ENCODE measurements at places on chromosomes 12 and 14.

- H3K27ac ChIP-seq, result no peak overlapping the region
- H3K4me3 ChIP-seq, result no peak overlapping the region
- no peak for DNase-seq
- no peaks in the 10 kb centered on the region for H3K4me1 ChIP-seq
These were observed 2.4 kb downstream of the CEP83 start for GRCh38 chr12:94457311-94457710.

DNA sequence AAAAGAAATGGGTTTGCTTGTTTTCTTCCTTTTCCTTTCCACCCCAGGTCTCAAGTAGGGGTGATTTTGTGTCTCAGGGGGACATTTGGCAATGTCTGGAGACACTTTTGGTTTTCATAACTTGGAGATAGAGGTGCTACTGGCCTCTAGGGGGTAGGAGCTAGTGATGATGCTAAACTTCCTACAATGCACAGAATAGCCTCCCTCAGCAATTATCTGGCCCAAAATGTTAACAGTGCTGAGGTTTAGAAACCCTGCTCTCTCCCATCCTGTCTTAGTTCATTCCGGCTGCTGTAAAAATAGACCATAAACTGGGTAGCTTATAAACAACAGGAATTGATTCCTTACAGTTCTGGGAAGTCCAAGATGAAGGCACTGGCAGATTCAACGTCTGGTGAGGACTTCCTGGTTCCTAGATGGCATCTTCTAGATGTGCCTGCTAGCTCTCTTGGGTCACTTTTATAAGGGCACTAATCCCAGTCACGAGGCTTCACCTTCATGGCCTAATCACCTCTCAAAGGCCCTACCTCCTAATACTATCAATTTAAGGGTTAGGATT lies 7.4 kb upstream of the GAS2L3 start:
- no peaks in the 10 kb centered on the region for H3K36me3 ChIP-seq
- DNase-seq, result no peak
- H3K4me1 ChIP-seq, result no peaks in the 10 kb centered on the region
- H3K27ac ChIP-seq, result no peak overlapping the region
- no peak overlapping the region for H3K4me3 ChIP-seq

DNA sequence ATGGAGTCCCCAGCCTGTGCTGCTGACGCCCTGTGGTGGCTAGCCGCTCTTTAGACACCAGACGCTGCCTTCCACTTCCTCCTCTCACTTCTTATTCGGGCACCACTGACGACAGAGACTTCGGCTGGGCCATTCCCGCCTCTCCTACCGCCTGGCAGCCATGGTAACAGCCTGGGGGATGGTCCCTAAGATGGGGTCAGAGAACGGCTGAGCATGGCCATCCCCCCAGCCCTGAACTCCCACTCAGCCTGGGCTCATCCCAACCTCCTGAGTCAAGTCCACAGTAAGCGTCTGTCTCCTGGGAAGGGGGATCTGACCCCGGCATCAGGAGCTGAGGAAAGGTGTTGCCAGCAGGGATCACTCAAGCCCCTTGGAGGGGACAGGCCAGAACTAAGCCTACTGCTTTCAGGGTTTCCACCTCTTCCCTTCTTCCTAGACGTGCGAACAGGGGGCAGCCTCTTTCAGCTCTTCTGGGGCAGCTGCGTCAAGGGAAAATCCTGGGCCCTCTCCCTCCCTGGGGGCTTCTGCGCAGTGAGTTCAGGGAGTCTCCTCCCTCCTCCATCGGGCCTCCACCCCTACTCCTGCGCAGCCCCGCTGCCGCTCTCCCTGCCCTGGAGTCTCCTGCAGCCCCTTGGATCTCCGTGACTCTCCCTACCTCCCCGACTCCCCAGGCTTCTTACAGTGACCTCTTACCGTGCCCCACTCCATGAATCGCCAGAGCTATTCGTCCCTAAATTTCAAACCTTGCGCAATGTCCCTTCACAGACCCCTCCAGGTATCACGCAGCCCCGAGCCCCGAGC lies 643 bp upstream of the TAMALIN start:
- peak overlapping the region; percentile 77 for H3K4me3 ChIP-seq
- no peak for DNase-seq
- H3K27me3 ChIP-seq, result no peaks in the 10 kb centered on the region
- H3K4me1 ChIP-seq, result no peaks in the 10 kb centered on the region

GRCh38 chr14:96297000-96297399 lies 41.0 kb downstream of the BDKRB1 start:
- no peak overlapping the region for H3K4me3 ChIP-seq
- no peak for DNase-seq
- no peaks in the 10 kb centered on the region for H3K4me1 ChIP-seq
- no peaks in the 10 kb centered on the region for H3K27me3 ChIP-seq
- H3K27ac ChIP-seq, result no peak overlapping the region

DNA sequence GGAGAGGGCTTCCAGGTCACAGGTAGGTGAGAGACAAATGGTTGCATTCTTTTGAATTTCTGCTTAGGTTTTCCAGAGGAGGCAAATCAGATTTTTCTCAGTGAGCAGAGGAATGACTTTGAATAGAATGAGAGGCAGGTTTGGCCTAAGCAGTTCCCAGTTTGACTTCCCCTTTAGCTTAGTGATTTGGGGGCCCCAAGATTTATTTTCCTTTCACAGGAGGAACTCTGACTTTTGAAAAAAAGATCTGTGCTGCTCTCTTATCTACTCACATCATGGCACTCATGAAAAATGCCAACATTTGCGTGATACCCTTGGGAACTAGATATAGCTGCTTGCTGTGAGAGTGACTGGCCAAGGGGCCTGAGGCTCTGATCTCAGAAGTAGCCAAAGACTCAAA lies 58.0 kb upstream of the EVL start:
- no peaks in the 10 kb centered on the region for H3K4me1 ChIP-seq
- H3K4me3 ChIP-seq, result no peak overlapping the region

GRCh38 chr12:80045594-80045993 lies 53.7 kb upstream of the OTOGL start:
- no peaks in the 10 kb centered on the region for H3K36me3 ChIP-seq
- H3K4me1 ChIP-seq, result no peaks in the 10 kb centered on the region
- DNase-seq, result no peak
- no peaks in the 10 kb centered on the region for H3K27me3 ChIP-seq

Measured in breast epithelium (tissue), 4 donors.